ENCODE measurements at places on chromosomes 3 and 15. TPM values are rescaled to one million over a fixed set of nuclear protein-coding genes. Genes with fewer than 3 reads are reported as not detected.

The ANKRD63 gene
- not detected for total RNA-seq

The SAMD7 gene
- total RNA-seq = not detected

The STAB1 gene
- total RNA-seq = 4.5 TPM

The GABRA5 gene
- under 0.01 TPM for total RNA-seq

The SPTSSB gene
- 0.11 TPM for total RNA-seq

The GOLGA6D gene
- total RNA-seq = not detected

The ZNF197 gene
- 21.6 TPM for total RNA-seq

The PFN2 gene
- total RNA-seq = 218 TPM

The FEZF2 gene
- not detected for total RNA-seq

The ESYT3 gene
- 2.2 TPM for total RNA-seq

The ACSBG1 gene
- not detected for total RNA-seq

The CHRNA3 gene
- not detected for total RNA-seq

The LSM3 gene
- 11.6 TPM for total RNA-seq

The PTH1R gene
- total RNA-seq = 3.0 TPM

The CYP11A1 gene
- 4.6 TPM for total RNA-seq

The C3orf20 gene
- total RNA-seq = 0.13 TPM
